ENCODE measurements at places on chromosomes 5 and 9.

DNA sequence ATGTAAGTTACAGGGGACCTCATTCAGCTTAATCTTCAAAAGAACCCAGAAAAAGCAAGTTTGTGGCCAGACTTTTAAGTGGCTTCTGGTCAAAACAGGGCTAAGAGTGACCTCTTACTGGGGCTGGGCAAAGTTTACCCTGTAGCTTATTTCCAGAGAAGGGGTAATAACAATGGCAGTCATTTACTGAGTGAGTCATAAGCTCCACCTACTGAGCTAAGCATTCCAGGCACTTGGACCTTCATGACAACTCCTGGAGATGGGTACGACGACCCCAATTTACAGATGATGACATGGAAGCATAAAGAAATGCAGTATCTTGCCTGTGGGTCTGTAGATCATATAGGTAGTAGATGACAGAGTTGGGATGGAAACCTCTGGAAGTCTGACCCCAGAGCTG is 4.7 kb upstream of the GPR151 start:
- DNase-seq: no peak

GRCh38 chr9:70043285-70043684 is 363 bp upstream of the MAMDC2 start:
- DNase-seq: no peak

GRCh38 chr5:122258241-122258640 is 53.8 kb upstream of the SNCAIP start:
- DNase-seq: no peak

DNA sequence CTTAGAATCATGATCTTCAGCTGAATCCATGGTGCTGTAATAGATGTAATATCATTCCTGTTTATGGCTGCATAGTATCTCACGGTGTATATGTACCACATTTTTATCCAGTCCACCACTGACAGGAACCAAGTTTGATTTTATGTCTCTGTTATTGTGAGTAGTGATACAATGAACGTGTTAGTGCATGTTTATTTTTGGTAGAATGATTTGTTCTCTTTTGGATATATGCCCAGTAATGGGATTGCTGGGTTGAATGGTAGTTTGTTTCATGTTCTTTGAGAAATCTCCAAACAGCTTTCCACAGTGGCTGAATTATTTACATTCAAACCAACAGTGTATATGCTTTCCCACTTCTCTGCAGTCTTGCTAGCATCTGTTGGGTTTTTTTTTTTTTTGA is 175.1 kb upstream of the CDH10 start:
- no peak for DNase-seq

DNA sequence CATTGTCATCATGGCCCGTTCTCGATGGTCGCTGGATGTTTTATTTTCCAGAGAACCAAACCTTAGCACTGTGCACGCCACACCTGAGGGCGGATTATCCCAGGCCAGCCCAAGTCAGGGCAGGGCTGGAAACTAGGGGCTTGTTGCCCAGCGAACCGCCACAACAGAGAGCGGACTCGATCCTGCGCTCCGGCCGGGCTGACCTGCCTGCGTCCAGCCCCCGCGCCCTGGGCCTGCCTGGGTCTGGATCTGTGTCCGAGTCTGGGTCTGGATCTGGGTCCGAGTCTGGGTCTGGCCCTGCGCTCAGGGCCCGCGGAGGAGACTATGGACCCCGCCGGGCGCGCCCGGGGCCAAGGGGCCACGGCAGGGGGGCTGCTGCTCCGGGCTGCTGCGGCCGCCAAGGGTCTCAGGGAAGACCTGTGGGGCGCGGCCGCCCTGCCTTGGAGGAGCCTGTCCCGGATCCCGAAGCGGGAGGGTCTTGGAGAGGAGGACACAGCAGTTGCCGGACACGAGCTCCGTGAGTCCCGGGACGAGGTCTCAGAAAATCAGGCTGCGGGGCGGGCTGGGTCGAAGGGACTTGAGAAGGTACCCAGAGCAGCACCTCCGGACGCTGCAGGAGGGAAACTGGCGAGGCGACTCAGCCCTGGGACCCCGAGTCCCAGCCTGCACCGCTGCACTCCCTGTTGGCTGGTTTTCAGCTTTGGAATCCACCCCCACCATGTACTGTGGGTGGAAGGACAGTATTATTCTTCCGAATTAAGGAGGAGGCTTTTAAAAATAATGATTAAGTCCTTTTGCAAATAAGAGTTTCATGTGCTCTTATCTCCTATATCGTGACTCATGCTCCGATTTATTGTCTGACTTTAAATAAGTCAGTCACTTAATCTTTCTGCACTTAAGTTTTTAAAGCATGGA is at the start of gene ANKDD1B:
Gene ANKDD1B (plus strand): TSS at position 143 of the 915 bp plus-strand sequence. CDS start 182 bp downstream, at position 325.
- no peak for DNase-seq

DNA sequence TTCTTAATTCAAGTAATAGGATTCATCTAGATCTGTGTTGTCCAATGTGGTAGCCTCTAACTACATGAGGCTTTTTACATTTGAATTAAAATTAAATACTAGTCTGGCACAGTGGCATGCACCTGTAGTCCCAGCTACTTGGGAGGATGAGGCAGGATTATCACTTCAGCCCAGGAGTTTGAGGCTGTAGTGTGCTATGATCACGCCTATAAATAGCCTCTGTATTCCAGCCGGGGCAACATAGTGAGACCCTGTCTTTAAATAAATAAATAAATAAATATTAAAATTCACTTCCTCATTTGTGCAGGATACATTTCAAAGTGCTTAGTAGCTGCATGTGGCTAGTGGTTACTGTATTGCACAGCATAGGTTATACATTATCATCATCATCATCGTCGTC is 91.8 kb downstream of the UBE2R2 start:
- no peak for DNase-seq

All from HFF-Myc (cell line).